ENCODE measurements at places on chromosomes 1 and 21. TPM values are rescaled to one million over a fixed set of nuclear protein-coding genes. Genes with fewer than 3 reads are reported as not detected.

SPRR2E gene
- 6.7 TPM for polyA plus RNA-seq

TIAM1 gene
- 8.3 TPM for polyA plus RNA-seq

GRCh38 chr1:11107599-11107998 is 7.9 kb upstream of the EXOSC10 start:
- no peak for DNase-seq

- DNase-seq = peak; percentile 41
Observed at GRCh38 chr1:165580931-165581871, 37.4 kb downstream of the LRRC52 start.

- no peak for DNase-seq
Observed at GRCh38 chr1:226580625-226581270, 32.2 kb downstream of the STUM start.

TMOD4 gene
- polyA plus RNA-seq = 0.42 TPM

DNA sequence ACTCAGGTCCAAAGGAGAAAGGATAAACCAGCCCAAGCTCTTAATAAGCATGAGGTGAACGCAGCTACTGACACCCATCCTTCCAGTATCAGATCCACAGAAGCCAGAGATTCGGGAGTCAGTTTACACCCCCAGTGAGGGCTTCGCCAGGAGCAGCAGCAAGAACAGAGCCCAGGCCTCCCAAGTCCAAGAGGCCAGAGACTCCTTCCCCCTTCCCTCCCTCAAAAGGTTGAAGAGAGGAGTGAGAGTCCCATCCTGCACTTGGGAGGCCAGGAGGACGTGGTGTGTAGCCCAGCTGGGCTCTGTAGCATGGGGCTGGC is 72.8 kb downstream of the MRPL37 start:
- no peak for DNase-seq

DNA sequence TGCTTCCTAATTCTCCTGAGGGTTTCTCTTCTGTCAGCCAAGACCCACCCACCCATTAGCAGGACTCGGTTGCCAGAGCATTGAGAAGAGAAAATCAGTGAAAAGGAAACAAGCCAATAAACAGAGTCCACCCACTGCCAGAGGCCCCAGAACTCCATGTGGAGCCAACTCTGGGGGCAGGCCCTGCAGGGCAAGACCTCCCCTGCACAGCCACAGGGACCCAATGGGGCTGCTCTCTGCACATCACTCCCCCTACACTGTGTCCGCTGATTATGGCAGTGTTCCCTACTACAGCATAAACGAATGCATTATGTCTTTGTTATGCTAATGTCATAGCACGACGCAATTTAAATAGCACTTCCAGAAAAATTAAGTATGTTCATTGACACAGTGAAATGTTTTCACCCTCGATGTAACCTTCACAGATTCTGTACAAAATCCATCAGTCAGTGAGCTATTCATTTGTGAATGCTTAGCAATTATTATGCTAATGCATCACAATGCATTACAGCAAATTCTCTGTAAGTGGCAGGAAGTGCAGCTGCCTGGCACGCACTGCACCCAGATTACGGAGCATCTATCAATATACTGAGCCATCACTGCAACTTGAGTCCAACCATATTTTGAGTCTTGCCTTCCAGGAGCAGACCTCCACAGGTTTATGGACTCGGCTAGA is 56.4 kb downstream of the GRIK3 start:
- DNase-seq = no peak

HRNR gene
- 0.09 TPM for polyA plus RNA-seq

DNA sequence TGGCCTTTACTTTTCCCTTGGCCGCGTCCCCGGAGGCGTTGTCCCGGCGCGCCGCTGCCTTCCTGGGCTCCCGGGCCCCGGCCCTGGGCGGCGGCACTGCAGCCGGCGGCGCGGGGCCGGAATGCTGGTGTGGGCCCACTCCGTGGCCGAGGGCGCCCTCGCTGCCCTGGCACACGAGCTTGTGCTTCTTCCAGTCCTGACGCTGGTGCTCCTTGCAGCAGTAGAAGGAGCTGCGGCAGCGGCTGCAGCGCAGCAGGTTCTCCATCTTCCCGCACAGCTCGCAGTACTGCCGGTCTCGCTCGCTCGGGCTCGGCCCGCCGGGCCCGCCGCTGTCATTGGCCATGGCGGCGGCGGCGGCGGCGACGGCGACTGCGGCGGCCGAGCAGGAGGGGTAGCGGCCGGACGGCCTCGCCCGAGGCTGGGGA is 529 bp downstream of the EGLN1 start:
- no peak for DNase-seq

DNA sequence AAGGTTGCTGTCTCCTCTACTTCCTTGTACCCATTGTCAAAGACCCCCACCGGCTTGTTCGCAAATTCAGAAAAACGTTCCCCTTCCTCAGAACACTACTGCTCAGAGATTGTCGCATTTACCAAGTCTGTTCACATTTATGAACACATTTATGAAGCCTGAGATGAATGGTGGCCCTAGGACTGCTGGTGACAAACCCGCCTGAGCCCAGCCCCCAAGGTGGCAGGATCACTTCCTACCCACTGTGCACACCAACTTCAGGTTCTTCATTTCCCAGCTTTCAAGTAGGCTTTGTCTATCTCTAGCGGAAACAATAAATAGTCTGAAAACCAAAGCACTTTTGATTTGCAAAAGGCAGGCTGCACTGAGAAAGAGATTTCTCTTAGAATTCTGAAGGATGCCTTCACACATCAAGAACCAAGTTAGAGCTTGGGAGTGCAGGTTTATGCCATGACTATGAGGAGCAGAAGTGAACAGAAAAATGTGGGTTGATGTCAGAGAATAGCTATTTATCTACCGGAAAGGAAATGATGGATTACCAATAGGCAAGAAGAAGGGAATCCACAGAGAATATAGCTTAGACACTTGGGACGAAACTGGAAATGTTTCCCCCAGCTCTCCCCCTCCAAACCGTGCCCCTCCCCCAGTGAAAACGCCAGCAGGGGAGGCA is 200.5 kb downstream of the TOMM20 start:
- no peak for DNase-seq

VASH2 gene
- 0.04 TPM for polyA plus RNA-seq

AQP10 gene
- polyA plus RNA-seq = 0.85 TPM

GRCh38 chr1:96144636-96145035 is 576.9 kb upstream of the PTBP2 start:
- DNase-seq = no peak

- DNase-seq = no peak
Observed at GRCh38 chr1:242002510-242002909, 3.6 kb upstream of the MAP1LC3C start.
